Natural killer cell (primary cell): ENCODE measurements at places on chromosomes 11 and 22. TPM values are rescaled to one million over a fixed set of nuclear protein-coding genes. Genes with fewer than 3 reads are reported as not detected.

- no peak for DNase-seq
These were observed 39.4 kb downstream of the MICAL2 start for GRCh38 chr11:12149672-12150225.

Gene CYTH4
- total RNA-seq, result 260 TPM

DNA sequence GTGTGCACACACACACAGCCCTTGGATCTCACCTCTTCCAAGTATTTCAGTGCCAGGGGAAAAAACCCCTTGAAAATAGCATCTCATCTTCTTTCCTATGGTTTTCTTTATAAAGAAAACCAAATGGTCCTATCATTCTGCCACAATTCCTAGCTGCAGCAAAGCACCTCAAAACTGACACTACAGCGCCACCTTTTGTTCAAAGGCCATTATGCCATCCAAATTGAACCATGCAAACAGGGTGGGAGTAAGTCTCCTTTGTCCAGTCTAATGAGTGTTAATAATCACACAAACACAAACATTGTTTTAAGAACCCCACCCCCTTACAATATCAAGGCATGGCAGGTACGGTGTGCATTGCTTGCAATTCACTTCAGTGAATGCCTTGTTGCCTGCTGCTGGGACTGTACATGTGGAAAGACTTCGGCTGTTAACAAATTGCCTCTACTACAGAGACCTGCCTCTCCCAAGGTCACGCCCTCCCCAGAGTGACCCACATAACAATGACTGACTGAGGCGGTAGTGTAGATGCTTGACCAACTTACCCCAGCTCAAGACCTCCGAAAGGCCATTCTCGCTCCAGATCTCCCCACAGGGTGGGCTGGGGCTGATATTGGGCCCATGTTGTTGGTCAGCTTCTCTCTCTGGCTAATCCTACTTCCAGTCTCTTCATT lies 31.7 kb downstream of the FAM181B start:
- DNase-seq, result no peak

- no peak for DNase-seq
These were observed 79.7 kb upstream of the CSNK2A3 start for GRCh38 chr11:11432621-11433319.

DNA sequence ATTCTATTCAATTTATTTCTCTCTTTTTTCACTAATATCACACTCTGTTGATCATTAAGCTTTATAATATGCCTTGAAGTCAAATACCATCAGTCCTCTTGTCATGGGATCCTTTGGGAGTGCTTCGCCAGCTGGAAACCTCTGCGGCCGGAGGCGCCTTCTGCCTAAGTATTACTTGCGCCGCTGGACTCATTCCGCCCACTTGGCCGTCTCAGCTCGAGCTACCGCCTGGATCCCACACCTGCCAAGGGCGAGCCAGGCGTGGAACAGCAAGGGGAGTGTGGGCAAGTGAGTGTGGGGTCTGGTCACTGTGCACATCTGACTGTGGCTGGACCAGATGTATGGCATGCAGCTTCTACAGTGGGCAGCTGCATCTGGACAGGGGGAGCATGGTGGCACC lies 9.1 kb upstream of the MAP6 start:
- no peak for DNase-seq

Gene SLC25A45
- total RNA-seq, result 50.9 TPM

GRCh38 chr11:8871962-8872361 lies 39.0 kb upstream of the AKIP1 start:
- no peak for DNase-seq
